Posterior vena cava (tissue), 2 donors: ENCODE measurements at places on chromosomes 13 and 19.

GRCh38 chr13:76804801-76805200, 81.4 kb downstream of the KCTD12 start:
- DNase-seq, result no peak

GRCh38 chr19:49920624-49921363, 8.2 kb upstream of the ATF5 start:
- DNase-seq, result no peak

DNA sequence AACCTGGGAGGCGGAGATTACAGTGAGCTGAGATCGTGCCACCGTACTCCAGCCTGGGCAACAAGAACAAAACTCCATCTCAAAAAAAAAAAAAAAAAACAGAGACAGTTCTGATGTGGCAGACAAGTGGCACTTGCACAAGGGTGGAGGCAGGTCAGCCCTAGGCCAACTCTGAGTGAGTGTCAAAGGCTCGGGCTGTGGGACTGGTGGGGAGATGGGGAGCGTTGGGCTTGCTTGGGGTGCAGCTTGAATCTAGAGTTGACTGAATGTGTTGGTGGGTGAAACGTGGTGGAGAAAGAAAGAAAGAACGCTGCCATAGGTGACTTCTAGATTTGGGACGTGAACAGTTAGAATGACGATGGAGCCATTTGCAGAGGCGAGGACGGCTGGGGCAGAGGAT, 121.3 kb upstream of the SPACA7 start:
- no peak for DNase-seq

GRCh38 chr13:43915451-43915850, 35.7 kb downstream of the LACC1 start:
- DNase-seq, result no peak

GRCh38 chr19:958967-959855, 24.9 kb upstream of the WDR18 start:
- no peak for DNase-seq

DNA sequence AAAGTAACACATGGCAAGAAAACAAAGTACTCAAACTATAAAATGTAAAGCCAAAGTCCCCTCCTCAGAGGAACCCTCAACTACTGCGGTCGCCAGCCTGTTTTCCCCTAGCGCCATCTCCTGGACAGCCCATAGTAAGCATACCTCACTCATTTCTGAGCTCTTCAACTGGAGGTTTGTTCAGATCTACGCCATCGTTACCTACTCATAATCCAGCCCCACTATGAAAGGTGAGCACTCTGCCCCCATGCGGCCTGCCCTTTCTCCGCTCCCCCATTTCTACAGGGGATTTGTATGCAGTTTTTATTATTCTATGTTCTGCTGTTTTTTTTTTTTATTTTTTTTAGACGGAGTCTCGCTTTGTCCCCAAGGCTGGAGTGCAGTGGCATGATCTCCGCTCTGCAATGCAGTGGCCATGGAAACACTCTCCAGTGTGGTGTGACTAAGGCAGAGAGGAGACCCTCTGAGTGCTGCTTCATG, 26.2 kb downstream of the OPA3 start:
- no peak for DNase-seq
